ENCODE measurements at places on chromosomes 5 and 9.
A peak's percentile ranks its signal among the peaks of the same experiment; 100 is the strongest.

- H3K27ac ChIP-seq, result no peak overlapping the region
- no peaks in the 10 kb centered on the region for H3K4me1 ChIP-seq
- no peak for DNase-seq
- peaks cover 27% of the 10 kb centered on the region for H3K27me3 ChIP-seq
- no peaks in the 10 kb centered on the region for H3K36me3 ChIP-seq
Observed at GRCh38 chr5:103490030-103490739, 72.4 kb downstream of the NUDT12 start.

DNA sequence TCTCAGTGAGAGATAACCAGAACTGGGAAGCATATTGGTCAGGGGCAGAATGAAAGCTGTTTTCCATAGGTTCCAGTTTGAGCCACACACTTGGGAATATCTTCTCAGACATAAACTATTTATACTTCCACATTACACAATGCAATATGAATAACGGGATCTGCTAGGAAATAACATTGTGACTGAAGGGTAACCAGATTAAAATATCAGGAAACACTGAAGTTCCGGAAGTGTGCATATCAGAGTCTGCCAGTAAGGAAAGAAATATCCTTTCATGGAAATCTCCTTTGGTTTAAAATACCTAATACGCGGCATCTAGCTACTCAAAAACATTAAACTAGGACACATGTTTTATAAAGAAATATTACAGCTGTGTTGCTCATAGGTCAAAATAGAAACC is 56.3 kb downstream of the ST8SIA4 start:
- peaks cover 12% of the 10 kb centered on the region for H3K4me1 ChIP-seq
- H3K36me3 ChIP-seq, result peaks cover 3% of the 10 kb centered on the region
- H3K27me3 ChIP-seq, result no peaks in the 10 kb centered on the region
- DNase-seq, result no peak
- no peak overlapping the region for H3K27ac ChIP-seq

DNA sequence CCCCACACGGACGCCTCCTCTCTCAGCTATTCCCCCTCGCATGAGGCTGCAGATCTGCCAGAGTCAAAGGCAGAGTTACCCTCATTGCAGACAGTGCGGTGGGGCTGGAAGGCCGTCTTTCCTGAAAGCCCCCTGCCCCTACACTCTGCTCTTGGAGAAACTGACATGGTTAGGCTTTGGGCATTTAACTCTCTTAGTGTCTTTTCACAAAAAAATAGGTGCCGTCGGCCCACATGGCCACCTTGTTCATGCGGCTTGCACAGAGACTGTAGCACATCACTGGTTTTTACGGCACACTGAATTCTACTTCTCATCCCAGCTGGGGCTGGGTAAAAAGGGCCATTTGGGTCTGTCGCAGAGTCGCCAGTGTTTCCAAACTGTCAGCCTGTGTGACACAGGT is 107.6 kb downstream of the ENTREP1 start:
- H3K36me3 ChIP-seq, result peaks cover 4% of the 10 kb centered on the region
- H3K4me3 ChIP-seq, result no peak overlapping the region
- no peak overlapping the region for H3K27ac ChIP-seq
- no peak for DNase-seq

GRCh38 chr5:17680737-17681136 is 46.5 kb downstream of the TAF11L14 start:
- H3K27me3 ChIP-seq, result no peaks in the 10 kb centered on the region
- no peak for DNase-seq
- no peaks in the 10 kb centered on the region for H3K4me1 ChIP-seq
- H3K27ac ChIP-seq, result no peak overlapping the region

DNA sequence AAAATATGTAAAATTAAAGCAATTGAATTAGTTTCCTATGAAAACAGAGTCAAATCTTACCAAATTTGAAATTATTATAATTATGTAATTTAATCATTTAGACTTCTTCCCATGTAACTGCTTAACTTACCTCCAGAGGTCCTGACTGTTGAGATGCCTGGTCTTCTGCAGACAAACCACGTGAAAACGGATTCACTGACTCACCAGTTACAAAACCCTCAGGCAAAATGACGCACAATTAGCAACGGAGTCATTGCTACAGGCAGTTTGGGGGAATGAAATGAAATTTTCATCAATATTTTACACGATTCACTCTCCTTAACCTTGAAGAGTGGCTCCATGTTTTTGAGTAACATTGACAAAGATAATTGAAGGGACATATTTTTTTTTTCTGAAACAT is 460.8 kb downstream of the MTRR start:
- no peaks in the 10 kb centered on the region for H3K27me3 ChIP-seq
- no peak for DNase-seq
- no peak overlapping the region for H3K27ac ChIP-seq
- H3K4me3 ChIP-seq, result no peak overlapping the region

GRCh38 chr9:87392086-87392485 is 105.6 kb upstream of the DAPK1 start:
- no peak overlapping the region for H3K4me3 ChIP-seq
- no peak for DNase-seq
- no peak overlapping the region for H3K27ac ChIP-seq
- H3K36me3 ChIP-seq, result no peaks in the 10 kb centered on the region
- peaks cover 11% of the 10 kb centered on the region for H3K27me3 ChIP-seq

GRCh38 chr9:106314476-106314875 is 548.5 kb upstream of the ZNF462 start:
- no peaks in the 10 kb centered on the region for H3K27me3 ChIP-seq
- H3K27ac ChIP-seq, result no peak overlapping the region
- H3K36me3 ChIP-seq, result no peaks in the 10 kb centered on the region
- no peaks in the 10 kb centered on the region for H3K4me1 ChIP-seq

GRCh38 chr5:134245101-134245604 is 19.3 kb upstream of the PPP2CA start:
- H3K36me3 ChIP-seq, result no peaks in the 10 kb centered on the region
- no peak overlapping the region for H3K27ac ChIP-seq
- H3K27me3 ChIP-seq, result peaks cover 14% of the 10 kb centered on the region
- H3K4me3 ChIP-seq, result no peak overlapping the region
- no peak for DNase-seq

DNA sequence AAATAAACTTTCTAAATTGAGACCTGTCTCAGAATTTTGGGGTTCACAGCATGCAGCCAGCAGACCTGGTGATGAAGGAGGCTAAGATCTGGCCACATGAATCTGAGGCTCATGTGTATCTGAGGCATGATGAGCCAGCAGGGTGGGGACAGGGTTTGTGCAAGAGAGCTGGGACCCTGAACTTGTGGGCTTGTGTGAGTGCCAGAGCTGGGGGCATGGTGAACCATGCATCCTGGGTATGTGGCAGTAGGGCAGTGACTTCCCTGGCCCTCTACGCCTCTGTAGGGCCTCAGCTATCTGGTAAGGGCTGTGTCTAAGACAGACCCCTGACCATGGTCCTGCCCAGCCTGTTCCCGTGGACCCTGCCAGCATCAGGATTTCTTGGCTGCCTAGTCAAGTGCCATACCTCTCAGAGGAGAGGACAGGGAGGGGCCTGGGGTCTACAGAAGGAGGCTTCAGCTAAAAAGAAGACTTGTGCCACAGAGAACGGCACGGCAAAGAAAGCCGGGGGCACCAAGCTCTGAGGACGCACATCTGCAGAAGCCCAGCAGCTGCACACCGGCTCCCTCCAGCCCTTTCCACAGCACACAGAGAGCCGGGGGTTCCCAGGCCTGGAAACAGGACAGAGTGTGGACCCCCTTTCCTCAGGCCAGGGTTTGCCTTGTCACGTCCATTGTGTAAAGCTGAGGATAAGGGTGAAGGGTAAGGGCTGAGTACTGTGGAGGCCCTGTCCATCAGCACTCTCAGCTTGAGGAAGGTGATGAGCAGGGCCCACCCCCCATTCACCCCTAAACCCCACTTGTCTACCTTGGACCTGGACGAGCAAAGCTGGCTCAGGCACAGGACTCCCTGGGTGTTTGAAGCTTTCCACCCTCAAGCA is 130.1 kb downstream of the MRPL36 start:
- H3K27me3 ChIP-seq, result peaks cover 76% of the 10 kb centered on the region
- peaks cover 14% of the 10 kb centered on the region for H3K36me3 ChIP-seq
- no peak overlapping the region for H3K4me3 ChIP-seq
- DNase-seq, result no peak

- no peaks in the 10 kb centered on the region for H3K27me3 ChIP-seq
- H3K4me1 ChIP-seq, result no peaks in the 10 kb centered on the region
- H3K4me3 ChIP-seq, result no peak overlapping the region
- H3K27ac ChIP-seq, result no peak overlapping the region
- no peak for DNase-seq
Observed at GRCh38 chr9:121815084-121815483, 163.7 kb downstream of the DAB2IP start.

DNA sequence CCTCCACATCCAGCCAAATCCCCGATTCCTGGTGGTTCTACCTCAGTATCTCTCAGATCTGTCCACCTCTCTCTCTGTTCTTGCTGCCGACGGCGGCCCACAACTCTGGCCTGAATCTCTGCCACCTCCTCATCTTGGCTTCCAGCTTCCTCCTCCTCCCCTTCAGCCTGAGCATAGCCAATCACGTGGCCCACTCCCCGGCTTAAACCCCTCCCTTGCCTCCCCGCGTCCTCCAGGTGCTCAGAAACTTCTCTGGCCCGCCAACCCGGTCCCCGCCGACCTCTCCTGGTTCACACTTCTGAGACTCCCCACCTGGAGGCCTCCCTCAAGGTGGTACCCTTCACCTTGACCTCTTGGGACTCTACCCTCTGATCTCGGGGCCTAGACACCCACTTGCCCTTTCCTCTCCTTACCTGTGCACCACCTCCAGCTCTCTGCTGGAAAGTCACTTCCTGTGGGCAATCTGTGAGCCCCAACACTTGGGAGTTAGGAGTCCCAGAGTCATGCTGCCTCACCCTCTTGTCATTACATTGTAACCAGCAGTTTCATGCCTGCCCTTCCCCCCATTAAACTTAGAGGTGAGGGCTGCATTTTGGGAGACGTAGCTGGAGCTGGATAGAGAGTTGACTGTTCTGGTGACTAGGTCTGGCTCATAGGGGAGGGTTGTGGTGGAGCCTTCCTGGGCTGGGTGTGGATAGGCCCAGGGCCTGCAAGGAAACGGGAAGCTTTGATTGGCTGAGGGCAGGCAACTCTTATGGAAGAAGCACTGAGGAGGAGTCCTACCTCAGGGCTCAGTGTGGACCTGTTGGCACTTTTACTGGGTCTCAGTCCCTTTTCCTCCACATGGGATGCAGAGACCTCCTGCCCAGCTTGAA is 4.5 kb upstream of the SET start:
- H3K36me3 ChIP-seq, result no peaks in the 10 kb centered on the region
- peaks cover 38% of the 10 kb centered on the region for H3K4me1 ChIP-seq
- peak overlapping the region; percentile 100 for H3K4me3 ChIP-seq
- no peaks in the 10 kb centered on the region for H3K27me3 ChIP-seq
- peak; percentile 67 for DNase-seq

GRCh38 chr5:76954383-76954763 is 1.5 kb downstream of the CRHBP start:
- H3K27ac ChIP-seq, result no peak overlapping the region
- DNase-seq, result no peak
- H3K4me1 ChIP-seq, result peaks cover 10% of the 10 kb centered on the region
- H3K36me3 ChIP-seq, result no peaks in the 10 kb centered on the region
- no peak overlapping the region for H3K4me3 ChIP-seq
- peaks cover 45% of the 10 kb centered on the region for H3K27me3 ChIP-seq

GRCh38 chr5:89535411-89535810 is 652.4 kb upstream of the MEF2C start:
- H3K27me3 ChIP-seq, result no peaks in the 10 kb centered on the region
- no peak overlapping the region for H3K27ac ChIP-seq
- no peak overlapping the region for H3K4me3 ChIP-seq

Measured in T-helper 17 cell (primary cell).